ENCODE measurements at places on chromosomes 2 and 18. TPM values are rescaled to one million over a fixed set of nuclear protein-coding genes. Genes with fewer than 3 reads are reported as not detected.

The FOXD4L1 gene
- total RNA-seq: 0.21 TPM

The DPP10 gene
- total RNA-seq: 0.38 TPM

The DUSP19 gene
- 5.9 TPM for total RNA-seq

The KIDINS220 gene
- total RNA-seq: 36.6 TPM

The LIMS2 gene
- 157 TPM for total RNA-seq

DNA sequence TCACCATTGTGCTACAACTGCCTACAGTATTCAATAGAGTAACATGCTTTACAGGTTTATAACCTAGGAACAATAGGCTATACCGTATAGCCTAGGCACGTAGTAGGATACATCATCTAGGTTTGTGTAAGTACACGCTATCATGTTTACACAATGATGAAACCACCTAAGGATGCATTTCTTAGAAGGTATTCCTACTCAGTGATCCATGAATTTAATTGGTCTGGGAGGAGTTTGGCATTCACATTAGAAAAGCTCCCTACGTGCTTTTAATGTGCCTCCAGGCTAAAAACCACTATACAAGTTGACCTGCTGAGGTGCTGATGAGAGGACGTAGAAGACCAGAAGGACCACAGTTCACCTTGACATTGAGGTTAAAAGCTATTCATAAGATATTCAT lies 154.5 kb upstream of the LRRTM1 start:
- no peak for DNase-seq

- DNase-seq: no peak
These were observed 105.1 kb downstream of the NUP35 start for GRCh38 chr2:183229386-183229785.

GRCh38 chr2:61398413-61398812 lies 72.5 kb downstream of the USP34 start:
- DNase-seq: no peak

GRCh38 chr2:118808429-118808809 lies 39.0 kb downstream of the EN1 start:
- no peak for DNase-seq

GRCh38 chr2:100862081-100862480 lies 42.1 kb downstream of the NPAS2 start:
- DNase-seq: no peak

DNA sequence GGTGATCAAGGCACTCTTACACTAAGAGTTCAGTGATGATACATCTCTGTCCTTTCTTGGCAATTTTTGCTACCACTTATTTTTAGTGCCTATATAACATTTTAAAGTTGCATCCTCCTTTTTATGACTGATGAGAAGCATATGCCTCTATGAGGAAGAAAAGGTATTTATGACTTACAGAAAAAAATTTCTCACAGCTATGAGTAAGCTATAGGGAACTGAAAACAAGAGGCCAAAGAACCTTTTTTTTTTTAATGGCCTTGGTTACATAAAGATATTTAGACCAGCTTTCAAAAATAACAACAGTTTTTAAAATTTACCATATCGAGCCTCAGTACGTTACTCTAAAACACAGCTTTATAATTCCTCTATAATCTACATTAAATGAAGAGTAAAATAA lies 21.3 kb downstream of the MBD5 start:
- no peak for DNase-seq

DNA sequence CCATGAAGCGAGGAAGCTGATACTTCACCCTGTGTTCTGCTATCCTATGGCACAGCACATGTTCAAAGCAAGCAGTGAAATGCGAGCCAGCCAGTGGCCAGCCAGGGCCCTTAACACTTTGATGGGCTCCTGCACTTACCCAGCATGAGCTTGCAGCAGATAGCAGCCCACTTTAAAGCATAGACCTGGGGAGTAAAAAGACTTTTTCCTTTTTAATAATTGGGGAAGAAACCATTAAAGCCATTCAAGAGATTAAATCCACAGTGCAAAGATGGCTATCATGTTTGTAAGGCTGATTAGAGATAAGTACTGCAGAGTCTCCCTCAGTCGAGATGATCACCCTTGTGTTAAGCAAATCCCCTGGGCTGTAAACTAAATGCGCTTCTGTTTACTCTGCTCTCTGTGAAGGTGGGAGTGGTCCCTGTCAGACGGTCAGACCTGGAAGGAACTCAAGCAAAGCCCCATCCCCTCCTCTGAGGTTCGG lies 15.7 kb downstream of the CCBE1 start:
- DNase-seq: no peak

- peak; percentile 78 for DNase-seq
These were observed 1.7 kb downstream of the FZD7 start for GRCh38 chr2:202035089-202035940.
